ENCODE measurements at places on chromosomes 6 and 20. TPM values are rescaled to one million over a fixed set of nuclear protein-coding genes. Genes with fewer than 3 reads are reported as not detected.

- DNase-seq = peak; percentile 24
These were observed 342.5 kb downstream of the CENPW start for GRCh38 chr6:126682440-126682839.

DNA sequence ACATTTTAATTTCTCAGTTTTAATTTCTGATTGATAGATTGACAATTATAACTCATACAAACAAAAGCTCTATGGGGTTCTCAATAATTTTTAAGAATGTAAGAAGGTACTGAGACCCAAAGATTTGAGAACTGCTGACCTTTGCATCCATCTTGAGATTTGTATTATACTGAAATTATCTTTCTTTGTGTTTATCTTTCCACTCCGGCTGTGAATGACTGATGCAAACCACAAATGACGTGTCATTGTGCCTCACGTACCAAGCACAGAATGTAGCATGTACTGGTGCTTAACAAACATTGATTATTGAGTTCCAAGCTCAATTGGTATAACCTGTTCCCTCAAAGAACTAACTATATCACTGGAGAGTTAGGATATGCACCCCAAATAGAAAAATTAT is 152.1 kb upstream of the SMLR1 start:
- peak; percentile 79 for DNase-seq

GRCh38 chr6:136550330-136551071 is at the start of gene MAP7:
Gene MAP7, minus strand, starts transcription at chr6:136550422. Its CDS starts 14 bp downstream, at chr6:136550408.
- DNase-seq = no peak

GRCh38 chr6:11006061-11006460 is 38.0 kb downstream of the ELOVL2 start:
- no peak for DNase-seq

GRCh38 chr6:131692031-131692430 is 9.2 kb downstream of the OR2A4 start:
- DNase-seq = no peak

- no peak for DNase-seq
These were observed 248.0 kb upstream of the PRDM1 start for GRCh38 chr6:105838171-105838570.

DNA sequence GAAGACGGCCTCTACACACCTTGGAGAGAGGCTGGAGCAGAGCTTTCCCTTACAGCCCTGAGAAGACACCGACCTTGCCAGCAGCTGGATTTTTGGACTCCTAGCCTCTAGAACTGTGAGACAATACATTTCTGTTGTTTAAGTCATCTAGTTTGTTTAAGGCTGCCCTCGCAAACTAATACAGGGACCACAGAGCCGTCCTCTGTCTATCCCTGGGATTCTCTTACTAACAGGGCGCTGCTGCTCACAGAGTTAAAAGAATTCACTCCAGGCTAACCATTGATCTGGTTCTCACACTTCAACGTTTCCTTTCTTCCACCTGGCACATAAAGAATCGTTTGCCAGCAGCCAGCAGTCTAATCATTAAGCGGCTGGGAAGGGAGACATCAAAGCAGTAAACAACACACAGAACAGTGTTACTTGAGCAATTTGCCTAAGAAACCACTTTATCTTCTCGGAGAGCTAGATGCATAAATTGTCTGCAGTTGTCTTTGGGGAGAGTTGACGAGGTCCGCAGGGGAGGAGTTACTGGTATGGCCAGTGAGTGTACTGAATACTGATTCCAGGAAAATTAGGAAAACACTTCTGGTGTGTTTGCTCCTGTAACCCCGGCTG is 103.5 kb upstream of the AKAP12 start:
- peak; percentile 46 for DNase-seq

- DNase-seq = no peak
These were observed 15.0 kb downstream of the SCAND1 start for GRCh38 chr20:35939264-35939663.

DNA sequence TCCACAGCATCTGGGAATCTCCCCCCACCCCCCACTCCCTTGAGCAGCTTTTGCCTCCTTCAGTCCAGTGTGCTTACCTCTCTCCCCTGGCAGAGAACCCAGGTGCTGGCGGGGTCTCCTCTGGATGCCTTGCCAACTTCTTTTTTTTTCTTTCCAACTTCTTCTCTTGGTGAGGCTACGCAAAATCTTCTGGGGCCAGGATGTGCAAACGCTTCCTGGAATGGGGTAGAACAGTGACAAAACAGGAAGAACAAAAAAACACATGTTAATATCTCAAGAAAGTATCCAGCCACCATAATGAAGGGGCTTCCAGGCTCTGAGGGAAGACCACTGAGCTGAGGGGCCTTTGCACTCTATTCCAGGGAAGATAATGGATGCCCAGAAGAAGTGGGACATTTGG is 53.9 kb upstream of the DDR1 start:
- no peak for DNase-seq

DNA sequence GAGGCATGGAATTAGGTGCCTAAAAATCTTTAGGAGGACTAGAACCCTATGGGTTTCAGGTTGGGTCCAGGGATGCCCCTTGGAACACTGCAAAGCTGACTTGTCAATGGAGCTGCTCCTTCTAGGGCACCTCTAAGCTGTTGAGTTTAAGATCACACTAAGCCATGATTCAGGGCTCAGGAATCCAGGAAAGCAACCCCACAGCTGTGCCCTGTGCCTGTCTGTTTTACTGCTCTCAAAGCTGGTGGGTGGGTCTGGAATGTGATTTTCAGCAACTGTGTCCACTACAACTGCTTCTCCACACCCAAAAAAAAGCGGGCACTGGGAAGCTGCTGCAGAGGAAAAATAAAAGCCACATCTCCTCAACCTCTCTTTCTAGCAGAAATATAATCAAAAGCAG is 310.4 kb upstream of the MOCS1 start:
- no peak for DNase-seq

DNA sequence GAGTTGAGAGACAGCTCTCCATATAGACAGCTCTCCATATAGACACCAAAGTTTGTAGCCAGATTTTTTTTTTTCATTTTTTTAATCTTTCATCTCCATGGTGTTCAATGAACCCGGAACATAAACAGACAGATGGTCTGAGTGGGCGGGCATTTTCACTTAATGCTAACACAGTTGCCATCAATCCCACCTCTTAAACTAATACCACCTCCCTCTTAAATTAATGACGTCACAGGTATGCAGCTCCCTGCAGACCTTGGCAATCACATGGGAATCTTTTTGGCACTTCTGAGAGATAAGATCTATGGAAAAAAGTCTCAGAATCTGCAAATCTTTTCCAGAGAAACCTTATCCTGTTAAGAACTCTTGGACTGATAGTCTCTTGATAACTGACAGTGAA is 43.2 kb downstream of the PFDN4 start:
- no peak for DNase-seq

GRCh38 chr20:49568278-49569151 is 578 bp upstream of the PTGIS start:
- DNase-seq = peak; percentile 73

DNA sequence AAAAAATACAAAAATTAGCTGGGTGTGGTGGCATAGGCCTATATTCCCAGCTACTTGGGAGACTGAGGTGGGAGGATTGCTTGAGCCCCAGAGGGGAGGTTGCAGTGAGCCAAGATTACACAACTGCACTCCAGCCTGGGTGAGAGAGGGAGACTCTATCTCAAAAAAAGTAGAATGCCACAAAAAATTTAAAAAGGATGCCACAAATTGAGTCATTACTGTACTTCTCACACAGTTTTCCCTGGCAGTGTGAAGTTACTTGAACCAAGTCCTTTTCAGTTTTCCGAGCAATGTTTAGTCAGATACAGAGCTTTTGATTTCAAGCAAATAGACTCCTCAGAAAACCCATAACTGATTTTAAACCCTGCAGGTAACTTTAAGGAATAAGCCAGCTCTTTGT is 53.3 kb downstream of the TNFRSF21 start:
- no peak for DNase-seq

GRCh38 chr6:109979033-109979921 is 1.2 kb downstream of the GPR6 start:
- no peak for DNase-seq

DNA sequence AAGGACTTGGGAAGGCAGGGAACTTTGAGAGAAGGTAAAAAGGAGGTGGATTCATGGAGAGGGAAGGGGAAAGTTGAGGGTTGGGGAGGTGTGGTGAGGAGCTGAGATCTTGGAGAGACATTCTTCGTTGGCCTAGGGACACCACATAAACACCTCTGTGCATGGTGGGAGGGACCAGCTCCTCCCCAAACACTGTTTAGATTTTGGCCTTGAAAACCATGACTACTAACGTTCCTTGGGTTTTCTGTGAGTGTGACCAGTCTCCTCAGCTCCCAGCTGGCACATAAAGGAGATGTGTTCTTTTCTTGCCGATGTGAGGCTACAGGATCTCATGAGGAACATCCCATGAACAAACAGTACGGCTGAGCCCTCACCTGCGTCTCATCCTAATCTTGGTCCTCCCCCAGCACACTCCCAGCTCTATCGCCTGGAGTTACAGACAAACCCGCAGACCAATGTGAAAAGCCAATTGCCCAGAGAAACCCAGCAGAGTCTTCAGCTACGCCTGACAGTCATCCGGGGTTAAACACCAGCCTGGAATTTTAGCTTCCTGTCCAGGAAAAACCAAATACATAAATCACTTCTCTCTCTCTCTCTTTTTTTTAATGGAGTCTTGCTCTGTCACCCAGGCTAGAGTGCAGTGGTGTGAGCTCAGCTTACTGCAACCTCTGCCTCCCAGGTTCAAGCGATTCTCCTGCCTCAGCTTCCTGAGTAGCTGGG is 22.0 kb upstream of the DDR1 start:
- DNase-seq = no peak

- no peak for DNase-seq
These were observed 158.8 kb downstream of the CDH26 start for GRCh38 chr20:60117065-60117464.

GRCh38 chr6:142087950-142088857 is 44.5 kb upstream of the GJE1 start:
- no peak for DNase-seq

GRCh38 chr6:35024551-35025054 is 116.5 kb downstream of the TCP11 start:
- peak; percentile 70 for DNase-seq

DNA sequence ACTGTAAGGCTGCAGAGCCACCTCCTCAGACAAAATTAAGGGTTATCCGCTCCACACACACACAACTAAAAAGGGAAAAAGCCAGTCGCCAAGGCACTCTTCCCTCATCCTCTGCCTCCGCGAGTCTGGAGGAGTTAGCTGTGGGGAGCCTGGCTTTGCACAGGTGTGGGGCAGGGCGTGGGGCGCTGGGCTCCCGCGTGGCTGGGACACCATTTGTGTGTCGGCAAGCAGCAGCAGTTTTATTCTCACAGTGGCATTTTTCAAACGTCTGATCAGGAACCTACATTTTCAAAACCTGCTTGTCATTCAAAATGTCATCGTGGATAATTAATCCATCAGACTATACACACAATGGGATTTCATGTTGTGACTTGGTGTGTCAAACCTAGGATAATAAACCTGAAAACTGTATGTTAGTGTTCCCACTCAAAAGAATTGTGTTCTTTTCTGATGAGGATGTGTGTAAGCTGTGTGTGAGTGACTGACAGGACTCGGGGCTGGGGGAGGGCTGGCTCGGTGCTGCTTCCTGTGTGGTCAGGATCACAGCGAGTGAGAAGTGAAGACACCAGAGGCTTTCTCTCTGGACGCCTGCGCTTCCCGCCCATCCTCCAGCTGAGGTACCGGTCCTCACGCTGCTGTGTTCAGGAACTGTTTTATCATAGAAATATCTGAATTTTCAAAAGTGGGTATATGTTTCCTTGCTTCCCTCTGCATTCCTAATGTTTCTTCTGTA is 83.1 kb downstream of the IRF4 start:
- no peak for DNase-seq

- DNase-seq = no peak
These were observed 48.1 kb upstream of the MDGA1 start for GRCh38 chr6:37745748-37746147.

- DNase-seq = no peak
These were observed 1307.0 kb upstream of the GJE1 start for GRCh38 chr6:140825731-140826130.

DNA sequence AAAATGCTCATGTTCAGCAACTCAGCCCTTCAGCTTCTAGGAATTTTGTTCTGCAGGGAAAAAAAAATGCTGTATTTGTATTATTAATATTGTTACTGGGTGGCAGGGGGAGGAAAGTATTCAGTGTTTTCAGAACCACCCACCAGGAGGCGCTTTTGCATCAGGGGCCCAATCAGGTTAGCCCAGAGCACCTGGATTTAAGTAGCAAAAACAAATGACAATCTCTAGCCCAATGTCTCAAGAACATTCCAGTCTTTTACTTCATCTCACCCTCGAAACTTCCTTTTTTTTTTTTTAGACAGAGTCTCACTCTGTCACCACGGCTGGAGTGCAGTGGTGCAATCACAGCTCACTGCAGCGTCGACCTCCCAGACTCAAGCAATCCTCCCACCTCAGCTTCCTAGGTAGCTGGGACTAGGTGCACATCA is 635 bp upstream of the C20orf203 start:
- DNase-seq = peak; percentile 35

DNA sequence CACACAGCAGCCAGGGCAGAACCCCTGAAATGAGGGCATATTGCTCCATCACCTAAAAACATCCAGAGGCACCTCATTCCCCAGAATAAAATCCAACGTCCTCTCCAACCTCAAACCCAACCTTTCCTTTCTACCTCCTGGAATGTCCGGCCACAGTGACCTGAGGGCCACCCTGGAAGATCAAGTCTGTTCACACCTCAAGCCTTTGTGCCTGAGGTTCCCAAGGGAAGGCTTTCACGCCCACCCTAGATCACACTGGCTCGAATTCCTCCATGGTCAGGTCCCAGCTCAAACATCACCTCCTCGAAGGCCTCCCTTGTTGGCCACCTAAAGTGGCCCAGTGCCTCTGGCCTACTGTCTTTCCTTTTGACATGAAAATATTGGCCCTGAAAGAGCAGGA is 88.9 kb downstream of the ZMYND8 start:
- no peak for DNase-seq

DNA sequence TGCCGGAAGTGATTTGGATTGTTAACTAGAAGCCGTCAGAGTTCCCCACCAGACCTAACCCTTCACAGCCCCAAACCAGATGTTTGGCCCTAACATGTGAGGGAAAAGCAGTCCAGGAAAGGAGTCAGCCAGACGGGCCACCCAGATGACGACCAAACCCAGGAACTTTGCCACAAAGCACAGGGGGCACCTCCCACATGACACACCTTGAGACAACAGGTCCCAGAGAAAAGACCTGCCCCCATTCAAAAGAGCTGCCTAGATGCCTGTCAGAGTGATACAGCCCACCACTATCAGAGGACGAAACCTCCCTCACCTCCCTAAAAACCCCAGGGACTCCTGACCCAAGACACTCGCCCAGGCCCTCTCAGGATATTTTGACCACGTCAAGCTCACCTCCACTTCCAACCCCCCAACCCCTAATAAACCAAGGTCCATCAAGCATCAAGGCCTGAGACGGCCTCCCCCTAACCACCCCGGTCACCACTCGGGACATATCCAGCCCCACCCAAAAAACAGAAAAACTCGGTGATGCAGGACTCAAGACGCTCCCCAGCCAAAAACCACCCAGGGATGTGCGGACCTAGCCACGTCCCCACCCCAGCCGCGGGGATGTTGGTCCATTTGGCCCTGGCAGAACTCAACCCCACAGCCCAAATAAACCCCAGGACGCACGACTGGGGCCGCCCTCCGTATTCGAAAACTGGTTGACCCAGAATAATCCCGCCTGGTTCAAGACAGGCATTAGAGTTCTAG is 662 bp downstream of the ZNF343 start:
- no peak for DNase-seq

The TUBB2B gene
- total RNA-seq = 5.1 TPM

The BAG2 gene
- total RNA-seq = 22.1 TPM

The PNLDC1 gene
- not detected for total RNA-seq

The OLIG3 gene
- total RNA-seq = not detected

The SNAI1 gene
- 0.66 TPM for total RNA-seq

The DEFB132 gene
- total RNA-seq = not detected

The ETV7 gene
- 1.0 TPM for total RNA-seq
